ENCODE measurements at places on chromosomes 16 and 17.

DNA sequence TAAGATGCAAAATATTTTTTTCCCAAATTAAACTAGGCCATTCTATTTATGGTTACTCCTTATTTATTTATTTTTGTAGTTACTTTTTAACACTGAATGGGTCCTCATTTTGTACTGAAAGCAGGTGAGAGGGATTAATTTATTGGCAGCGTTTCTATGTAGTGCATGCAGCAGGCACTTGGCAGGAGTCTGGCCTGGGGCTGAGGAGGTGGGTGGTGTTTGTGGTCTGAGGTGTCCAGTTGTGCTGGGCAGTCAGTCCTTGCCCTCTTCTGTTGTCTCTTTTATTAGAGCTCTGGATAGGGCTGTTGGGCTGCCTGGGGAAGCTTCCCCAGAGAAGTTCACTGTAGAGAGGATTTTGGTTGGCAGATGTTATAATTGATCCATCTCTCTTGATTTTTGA, 12.7 kb downstream of the SEC14L1 start:
- no peak for DNase-seq

DNA sequence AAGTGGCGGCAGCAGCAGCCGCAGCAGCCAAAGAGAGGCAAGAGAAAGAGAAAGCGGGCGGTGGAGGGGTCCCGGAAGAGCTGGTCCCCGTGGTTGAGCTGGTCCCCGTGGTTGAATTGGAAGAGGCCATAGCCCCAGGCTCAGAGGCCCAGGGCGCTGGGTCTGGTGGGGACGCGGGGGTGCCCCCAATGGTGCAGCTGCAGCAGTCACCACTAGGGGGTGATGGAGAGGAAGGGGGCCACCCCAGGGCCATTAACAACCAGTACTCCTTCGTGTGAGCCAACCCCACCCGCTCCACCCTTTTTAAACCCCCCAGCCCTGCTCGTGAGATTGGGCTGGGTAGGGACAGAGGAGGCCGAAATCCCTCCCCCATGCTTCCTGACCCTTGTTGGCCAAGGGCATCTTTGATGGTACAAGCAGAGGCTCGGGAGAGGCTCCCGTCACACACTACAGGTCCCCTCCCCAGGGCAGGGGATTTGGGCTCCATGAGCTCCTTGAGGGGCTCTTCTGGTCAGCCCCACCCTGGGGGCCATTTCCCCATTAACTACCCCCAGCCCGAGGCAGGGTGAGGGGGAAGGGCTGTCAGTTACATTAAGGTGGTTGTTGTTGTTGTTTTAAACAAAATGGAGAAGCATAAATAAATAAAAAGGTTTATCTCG, 4.6 kb upstream of the ATP2A1 start:
- DNase-seq = peak; percentile 51

- DNase-seq = no peak
Observed at GRCh38 chr17:58176200-58176599, 9.4 kb downstream of the OR4D2 start.

GRCh38 chr17:7560172-7561027, 1.3 kb upstream of the SENP3 start:
- DNase-seq = no peak

DNA sequence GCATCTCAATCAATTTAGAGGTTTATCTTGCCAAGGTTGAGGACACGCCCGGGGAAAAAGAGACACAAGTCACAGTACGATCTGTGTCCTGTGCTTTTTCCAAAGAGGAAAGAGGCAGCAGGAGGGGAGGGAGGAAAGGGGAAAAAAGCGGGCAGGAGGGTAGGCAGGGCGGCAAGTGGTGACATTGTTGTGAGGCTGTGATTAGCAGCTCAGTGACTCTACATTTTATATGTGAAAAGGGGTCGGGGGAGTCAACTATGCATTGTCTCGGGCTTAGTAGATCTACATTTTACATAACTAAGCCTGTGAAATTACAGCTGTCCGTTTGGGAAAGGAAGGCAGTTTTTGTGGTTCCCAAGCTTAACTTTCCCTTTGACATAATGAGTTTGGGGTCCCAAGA, 22.2 kb upstream of the RIPOR1 start:
- no peak for DNase-seq

Data from activated naive CD4-positive, alpha-beta T cell (primary cell).